Activated CD8-positive, alpha-beta memory T cell treated with anti-CD3 and anti-CD28 coated beads, Interleukin-2, amount 10 ng/mL, durations not matched to agents 7 days and 5 days (primary cell): ENCODE measurements at places on chromosomes 16 and 17. TPM values are rescaled to one million over a fixed set of nuclear protein-coding genes. Genes with fewer than 3 reads are reported as not detected.

The TMEM231 gene
- total RNA-seq, result 3.2 TPM

The CDH5 gene
- not detected for total RNA-seq

The DNAAF1 gene
- not detected for total RNA-seq

The CNGB1 gene
- not detected for total RNA-seq

The TANC2 gene
- 26.2 TPM for total RNA-seq

The MT3 gene
- total RNA-seq, result 3.6 TPM

The ZNF19 gene
- total RNA-seq, result 1.8 TPM

The SLC2A4 gene
- not detected for total RNA-seq

The STH gene
- not detected for total RNA-seq

The GPR179 gene
- not detected for total RNA-seq

The ICAM2 gene
- total RNA-seq, result 40.6 TPM

The WNK4 gene
- 0.59 TPM for total RNA-seq

The C16orf74 gene
- 0.41 TPM for total RNA-seq

The TBC1D3H gene
- total RNA-seq, result not detected

The EVI2B gene
- 51.5 TPM for total RNA-seq

The CCL13 gene
- not detected for total RNA-seq

The RTN4RL1 gene
- 0.09 TPM for total RNA-seq

The DPEP3 gene
- 0.28 TPM for total RNA-seq

The SLC4A1 gene
- total RNA-seq, result not detected

The CA5A gene
- not detected for total RNA-seq

The KCNAB3 gene
- total RNA-seq, result 6.7 TPM

The CRHR1 gene
- not detected for total RNA-seq

The MC1R gene
- total RNA-seq, result 2.6 TPM

The AARS1 gene
- 147 TPM for total RNA-seq

The TNFRSF17 gene
- total RNA-seq, result not detected

The ASPA gene
- total RNA-seq, result not detected

The KRTAP2-2 gene
- not detected for total RNA-seq

The PRCD gene
- total RNA-seq, result not detected
